EH (cell line): ENCODE measurements at places on chromosomes 5 and 9.
A peak's percentile ranks its signal among the peaks of the same experiment; 100 is the strongest.

DNA sequence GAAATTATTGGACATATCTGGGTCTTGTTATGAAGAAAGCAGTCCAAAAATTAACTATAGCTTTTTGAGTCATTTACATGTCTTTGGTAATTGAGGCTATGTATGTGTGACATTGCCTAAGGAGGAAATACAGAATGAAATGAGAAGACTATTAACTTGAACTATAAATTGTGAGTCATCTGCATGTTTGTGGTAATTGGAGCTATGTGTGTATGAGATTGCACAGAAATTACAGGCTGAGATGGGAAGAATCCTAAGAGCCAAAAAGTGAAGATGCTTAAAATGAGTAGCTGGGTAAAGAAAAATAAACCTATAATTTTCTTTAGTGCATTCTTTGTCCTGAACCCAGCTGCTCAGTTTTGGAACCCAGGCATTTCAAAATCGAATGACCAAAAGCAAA is 747.6 kb upstream of the EDIL3 start:
- no peak for DNase-seq

- DNase-seq, result peak; percentile 35
These were observed 120.9 kb downstream of the NSG2 start for GRCh38 chr5:174166231-174167079.

- no peak for DNase-seq
These were observed 76.6 kb downstream of the RALGPS1 start for GRCh38 chr9:126991183-126991582.

- DNase-seq, result no peak
These were observed 160.2 kb upstream of the FTMT start for GRCh38 chr5:121691478-121691877.

DNA sequence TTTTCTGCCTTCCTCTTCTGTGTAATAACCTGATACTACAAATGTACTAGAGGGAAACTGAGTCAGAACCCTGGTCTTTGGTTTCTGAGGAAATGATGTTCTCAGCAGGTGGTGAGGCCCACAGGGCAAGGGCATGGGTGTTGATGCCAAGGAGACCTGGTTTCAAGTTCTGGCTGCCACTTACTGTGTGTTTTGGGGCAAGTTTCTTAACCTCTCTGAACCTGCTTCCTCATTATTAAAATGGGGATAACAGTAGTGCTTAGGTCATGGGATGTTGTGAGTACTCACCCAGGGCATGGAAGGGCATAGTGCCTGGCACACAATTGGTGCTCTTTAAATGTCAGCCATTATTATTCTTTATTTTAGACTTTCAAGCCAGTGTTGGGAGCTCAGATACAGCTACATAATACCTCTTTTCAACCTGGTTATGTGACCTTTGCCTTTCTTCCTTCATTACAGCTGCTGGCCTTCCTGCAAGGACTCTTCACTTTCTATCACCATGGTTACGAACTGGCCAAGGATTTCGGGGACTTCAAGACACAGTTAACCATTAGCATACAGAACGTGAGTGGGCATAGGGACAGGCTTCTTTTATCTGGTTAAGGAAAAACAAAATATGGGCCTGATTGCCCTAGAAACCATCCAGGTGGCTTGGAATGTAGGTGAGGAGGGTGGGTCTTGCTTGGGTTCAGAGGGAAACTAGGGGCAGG is 131.5 kb downstream of the ARHGAP26 start:
- DNase-seq, result no peak

DNA sequence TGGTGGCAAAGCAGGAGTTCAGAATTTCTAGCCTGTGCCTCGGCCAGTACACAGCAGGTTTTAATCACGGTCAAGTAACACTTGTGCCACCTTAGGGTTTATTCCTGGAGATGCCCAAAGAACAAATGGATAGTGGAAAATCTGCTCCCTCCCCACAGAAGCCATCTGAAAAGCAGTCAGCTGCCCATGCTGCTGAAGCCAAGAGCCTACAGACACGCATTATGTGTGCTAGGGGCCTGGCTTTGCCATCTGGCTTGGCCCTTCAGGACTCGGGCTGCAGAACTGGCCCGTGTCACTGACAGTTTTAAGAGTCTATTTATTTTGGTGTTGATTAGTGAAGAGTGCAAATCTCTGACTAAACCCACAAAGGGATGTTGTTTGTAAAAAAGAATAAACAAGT is 11.1 kb downstream of the ARSB start:
- DNase-seq, result no peak

DNA sequence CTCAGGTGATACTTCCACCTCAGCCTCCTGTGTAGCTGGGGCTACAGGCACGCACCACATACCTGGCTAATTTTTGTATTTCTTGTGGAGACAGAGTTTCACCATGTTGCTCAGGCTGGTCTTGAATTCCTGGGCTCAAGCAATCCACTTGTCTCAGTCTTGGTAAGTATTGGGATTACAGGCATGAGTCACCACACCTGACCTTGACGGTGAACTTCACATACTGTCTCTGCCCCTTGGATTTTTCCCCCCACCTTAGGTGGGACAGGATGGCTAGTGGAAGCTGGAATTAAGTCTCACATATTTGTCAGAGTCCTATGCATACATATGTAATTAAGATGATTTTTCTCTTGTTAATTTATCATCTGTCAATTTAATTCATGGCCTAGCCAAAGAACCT is 20.9 kb upstream of the RFK start:
- DNase-seq, result peak; percentile 12

- peak; percentile 10 for DNase-seq
These were observed 5.9 kb upstream of the TAL2 start for GRCh38 chr9:105656131-105656921.

DNA sequence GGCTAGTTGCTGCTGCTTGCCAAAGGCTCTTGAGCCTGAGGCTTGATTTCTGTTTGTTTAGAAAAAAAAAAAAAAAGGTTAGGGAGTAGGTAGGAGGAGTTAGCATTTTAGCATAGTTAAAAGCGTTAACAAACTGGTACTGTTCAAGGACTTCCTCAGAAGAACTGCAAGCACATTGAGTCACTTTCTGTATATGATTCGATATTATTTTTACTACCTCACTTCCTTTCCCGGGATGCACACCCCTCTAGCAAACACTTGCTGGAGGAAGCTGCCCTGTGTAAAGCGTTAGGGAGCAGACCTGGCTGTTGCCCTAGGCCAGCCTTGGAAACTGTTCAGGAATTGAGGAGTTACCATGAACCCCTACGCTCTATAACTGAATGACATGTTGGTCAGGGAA is 15.7 kb upstream of the CEP120 start:
- DNase-seq, result peak; percentile 53

GRCh38 chr5:53479590-53480415 is 626 bp upstream of the FST start:
- peak; percentile 58 for DNase-seq

GRCh38 chr5:175800656-175801081 is 70.7 kb upstream of the CPLX2 start:
- DNase-seq, result peak; percentile 76

DNA sequence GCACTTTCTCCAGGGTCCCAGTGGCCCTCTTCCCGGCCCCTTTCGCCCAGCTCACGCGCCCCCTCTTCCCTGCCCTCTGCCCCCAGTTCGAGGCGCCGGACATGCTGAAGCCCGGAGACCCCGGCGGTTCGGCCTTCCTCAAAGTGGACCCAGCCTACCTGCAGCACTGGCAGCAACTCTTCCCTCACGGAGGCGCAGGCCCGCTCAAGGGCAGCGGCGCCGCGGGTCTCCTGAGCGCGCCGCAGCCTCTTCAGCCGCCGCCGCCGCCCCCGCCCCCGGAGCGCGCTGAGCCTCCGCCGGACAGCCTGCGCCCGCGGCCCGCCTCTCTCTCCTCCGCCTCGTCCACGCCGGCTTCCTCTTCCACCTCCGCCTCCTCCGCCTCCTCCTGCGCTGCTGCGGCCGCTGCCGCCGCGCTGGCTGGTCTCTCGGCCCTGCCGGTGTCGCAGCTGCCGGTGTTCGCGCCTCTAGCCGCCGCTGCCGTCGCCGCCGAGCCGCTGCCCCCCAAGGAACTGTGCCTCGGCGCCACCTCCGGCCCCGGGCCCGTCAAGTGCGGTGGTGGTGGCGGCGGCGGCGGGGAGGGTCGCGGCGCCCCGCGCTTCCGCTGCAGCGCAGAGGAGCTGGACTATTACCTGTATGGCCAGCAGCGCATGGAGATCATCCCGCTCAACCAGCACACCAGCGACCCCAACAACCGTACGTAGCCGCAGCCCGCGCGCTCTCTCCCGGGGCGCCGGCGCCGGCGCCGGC is 1.0 kb downstream of the PRDM6 start:
- peak; percentile 45 for DNase-seq

DNA sequence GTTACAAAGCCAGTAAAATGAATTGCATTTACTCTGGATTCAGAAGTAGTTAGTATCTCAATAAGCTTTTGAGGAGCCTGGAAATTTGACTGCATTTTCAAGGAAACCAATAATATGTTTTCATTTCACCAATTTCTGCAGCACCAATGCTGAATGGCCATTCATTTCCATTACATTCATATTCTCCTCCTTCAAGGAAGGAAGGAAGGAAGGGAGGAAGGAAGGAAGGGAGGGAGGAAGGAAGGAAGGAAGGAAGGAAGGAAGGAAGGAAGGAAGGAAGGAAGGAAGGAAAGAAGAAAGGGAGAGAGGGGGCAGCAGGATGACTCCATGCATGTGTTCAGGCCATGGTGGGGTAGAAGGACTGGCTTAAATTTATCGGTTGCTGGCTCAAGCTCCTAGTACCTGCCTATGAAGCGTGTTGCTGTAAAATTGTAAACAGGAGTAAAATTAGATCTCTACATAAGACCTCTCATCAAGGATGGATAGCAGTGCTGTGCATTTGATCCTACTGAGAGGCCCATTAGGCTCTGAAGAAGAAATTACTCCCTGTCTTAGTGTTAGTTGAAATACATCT is 498.8 kb upstream of the TNC start:
- DNase-seq, result no peak

DNA sequence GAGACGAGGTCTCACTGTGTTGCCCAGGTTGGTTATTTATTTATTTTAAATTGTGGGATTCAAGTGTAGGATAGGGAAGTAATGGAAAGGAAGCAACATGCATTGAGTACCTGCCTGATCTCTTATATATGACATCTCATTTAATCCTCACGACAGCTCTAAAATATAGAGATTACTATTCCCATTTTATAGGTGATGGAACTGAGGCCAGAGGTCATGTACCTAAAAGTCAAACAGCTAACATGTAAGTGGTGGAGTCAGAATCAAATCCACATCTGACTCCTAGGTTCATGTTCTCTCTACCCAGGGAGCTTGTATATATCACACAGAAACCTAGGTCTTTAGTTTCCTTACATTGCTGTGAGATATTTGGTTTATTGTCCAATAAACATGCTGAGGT is 26.1 kb upstream of the MATR3 start:
- DNase-seq, result no peak

DNA sequence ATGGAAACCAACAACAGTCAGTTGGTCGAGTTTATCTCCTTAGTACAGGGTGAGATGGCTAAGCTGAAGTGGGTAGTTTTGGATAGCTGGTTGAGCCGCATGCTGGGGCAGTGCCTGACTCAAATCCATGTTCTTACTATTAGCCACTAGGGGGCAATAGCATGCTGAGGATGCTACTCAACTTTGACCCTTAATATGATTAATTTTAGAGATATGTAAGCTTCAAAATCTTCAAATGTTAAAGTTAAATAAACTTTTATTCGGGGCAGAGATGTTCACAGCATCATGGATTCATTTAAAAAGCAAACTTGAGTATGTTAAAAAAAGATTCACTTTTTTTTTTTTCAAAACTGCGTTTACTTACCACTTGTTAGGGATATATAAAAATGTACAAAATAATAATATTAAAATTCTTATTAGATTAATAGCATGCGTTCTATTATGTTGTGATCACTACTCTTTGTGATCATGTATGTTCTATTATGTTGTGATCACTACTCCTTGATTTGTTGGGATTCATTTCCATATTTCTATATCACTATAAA is 57.0 kb downstream of the C9orf153 start:
- peak; percentile 63 for DNase-seq

GRCh38 chr9:110933350-110934001 is 104.8 kb downstream of the LPAR1 start:
- DNase-seq, result peak; percentile 45

- DNase-seq, result peak; percentile 6
These were observed 997 bp downstream of the AUH start for GRCh38 chr9:91360551-91361290.

- no peak for DNase-seq
These were observed 49.7 kb downstream of the ACTBL2 start for GRCh38 chr5:57432876-57433275.

DNA sequence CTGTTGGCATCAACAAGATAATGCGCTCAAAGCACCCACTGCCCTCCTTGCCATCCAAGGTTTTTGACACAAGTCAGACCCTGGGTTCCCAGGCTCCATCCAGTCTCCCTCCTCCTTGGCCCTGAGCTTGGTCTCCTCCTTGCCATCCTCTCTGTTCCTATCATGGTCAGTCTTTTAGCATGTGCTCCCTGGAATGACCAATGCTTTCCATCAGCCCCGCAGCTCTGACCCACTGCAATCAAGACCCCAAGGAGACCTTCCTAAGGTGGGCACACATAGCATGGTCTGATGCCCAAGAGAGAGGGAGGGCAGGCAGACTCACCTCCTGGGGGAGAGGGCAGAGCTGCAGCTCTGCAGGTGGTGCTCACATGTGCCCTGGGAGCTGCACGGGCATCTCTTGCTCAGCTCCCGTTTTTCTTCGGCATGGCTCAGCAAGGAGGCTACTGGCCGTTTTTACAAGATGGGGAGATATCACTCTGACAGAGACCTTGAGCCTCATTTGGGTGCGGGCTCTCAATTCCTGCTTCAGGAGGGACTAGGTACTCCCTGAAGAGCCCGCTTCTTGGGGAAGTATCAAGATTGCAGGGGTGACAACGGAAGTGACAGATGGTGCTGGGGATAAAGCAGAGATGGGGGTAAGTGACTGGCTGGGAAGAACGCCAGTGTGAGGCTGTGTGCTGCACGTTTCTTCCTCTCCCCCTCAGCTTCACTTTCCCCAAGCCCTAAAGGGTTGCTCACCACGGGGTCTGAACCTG is 3.3 kb downstream of the SEPTIN8 start:
- no peak for DNase-seq

DNA sequence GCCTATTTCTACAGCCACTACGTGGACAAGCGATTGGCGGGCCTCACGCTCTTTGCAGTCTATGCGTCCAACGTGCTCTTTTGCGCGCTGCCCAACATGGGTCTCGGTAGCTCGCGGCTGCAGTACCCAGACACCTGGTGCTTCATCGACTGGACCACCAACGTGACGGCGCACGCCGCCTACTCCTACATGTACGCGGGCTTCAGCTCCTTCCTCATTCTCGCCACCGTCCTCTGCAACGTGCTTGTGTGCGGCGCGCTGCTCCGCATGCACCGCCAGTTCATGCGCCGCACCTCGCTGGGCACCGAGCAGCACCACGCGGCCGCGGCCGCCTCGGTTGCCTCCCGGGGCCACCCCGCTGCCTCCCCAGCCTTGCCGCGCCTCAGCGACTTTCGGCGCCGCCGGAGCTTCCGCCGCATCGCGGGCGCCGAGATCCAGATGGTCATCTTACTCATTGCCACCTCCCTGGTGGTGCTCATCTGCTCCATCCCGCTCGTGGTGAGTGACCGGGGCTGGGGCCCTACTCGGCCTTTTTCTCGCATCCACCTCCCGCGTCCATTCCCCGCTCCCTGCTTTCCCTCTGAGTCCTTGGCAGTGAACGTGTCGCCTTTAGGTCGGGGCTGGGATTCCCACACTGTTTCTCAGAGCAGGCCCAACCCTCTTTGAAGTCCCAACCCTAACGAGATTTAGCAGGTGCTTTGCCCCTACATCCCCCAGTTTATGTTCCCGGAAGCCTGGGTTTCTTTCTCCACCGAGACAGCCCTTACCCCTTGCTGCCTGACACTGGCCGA is 1.8 kb downstream of the PTGER4 start:
- DNase-seq, result no peak

GRCh38 chr9:122251351-122251750 is 13.3 kb downstream of the RBM18 start:
- no peak for DNase-seq
